NCI-H2227 treated with DMSO at 0.1 percent for 48 hours (cell line): ENCODE measurements at places on chromosomes 3 and 15.

- no peak for DNase-seq
Observed at GRCh38 chr3:86737517-86737916, 253.4 kb downstream of the VGLL3 start.

DNA sequence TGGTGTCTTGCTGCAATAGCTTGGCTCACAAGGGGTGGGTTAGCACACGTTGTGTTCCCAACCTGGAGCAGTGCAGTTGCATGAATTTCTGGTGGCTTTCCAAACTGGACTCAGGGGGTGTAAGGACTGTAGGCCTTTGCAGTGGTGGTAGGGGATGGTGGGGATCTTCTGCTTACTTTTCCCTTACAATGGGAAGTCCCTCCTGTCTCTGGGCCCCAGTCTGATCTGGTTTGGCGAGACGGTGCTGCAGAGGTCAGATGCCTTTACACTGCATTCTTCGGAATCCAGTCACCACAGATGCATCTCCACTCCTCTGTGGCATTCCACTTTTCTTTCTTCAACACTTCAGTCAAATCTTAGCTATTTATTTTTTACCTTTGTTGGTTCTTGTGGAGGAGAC, 132.1 kb downstream of the DOCK3 start:
- no peak for DNase-seq

DNA sequence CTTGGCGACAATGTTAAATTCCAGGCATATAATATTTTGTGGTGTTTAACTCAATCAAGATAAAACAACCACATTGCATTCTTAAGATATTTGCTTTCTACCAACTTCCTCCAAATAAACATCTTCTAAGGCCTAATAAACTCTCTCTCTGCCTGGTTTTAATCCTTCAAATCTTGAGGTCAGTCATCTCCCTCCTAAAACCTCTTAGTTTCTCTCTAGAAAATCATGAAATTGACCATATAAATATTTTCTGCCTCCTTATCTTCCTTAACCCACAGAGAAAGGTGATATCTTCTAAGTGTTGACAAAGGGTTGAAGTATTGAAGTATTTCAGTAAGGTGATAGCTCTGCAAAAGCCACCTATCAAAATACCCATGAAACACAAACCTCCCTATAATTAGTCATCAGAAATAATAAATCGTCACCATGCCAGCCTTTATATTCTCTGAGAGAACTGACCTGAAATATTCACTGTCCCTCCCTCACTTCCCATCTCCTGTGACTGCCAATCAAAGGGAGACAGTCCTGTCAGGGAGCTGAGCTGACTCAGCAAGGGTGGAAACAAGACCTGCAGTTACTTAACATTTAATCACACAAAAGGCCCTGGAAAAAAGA, 1261.1 kb downstream of the ROBO1 start:
- no peak for DNase-seq

DNA sequence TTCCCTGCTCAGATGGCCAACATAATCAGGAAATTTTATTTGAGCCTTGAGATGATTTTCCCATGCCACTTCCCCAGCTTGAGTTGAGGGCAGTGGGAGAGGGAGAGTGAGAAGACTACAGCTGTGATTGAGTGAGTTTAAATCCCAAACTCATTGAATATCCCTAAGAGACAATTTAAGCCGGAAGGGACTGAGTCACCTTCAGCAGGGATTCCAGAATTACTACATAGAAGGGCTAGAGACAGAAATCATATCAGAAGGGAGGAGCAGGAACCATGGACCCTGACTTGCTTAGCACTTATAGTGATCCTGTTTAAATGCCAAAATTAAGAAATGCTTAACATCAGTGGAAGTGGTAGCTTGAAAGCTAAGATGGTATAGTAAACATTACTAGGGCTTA, 312.2 kb upstream of the SLCO3A1 start:
- no peak for DNase-seq

- DNase-seq, result no peak
Observed at GRCh38 chr15:31206386-31207181, 105.1 kb upstream of the TRPM1 start.

DNA sequence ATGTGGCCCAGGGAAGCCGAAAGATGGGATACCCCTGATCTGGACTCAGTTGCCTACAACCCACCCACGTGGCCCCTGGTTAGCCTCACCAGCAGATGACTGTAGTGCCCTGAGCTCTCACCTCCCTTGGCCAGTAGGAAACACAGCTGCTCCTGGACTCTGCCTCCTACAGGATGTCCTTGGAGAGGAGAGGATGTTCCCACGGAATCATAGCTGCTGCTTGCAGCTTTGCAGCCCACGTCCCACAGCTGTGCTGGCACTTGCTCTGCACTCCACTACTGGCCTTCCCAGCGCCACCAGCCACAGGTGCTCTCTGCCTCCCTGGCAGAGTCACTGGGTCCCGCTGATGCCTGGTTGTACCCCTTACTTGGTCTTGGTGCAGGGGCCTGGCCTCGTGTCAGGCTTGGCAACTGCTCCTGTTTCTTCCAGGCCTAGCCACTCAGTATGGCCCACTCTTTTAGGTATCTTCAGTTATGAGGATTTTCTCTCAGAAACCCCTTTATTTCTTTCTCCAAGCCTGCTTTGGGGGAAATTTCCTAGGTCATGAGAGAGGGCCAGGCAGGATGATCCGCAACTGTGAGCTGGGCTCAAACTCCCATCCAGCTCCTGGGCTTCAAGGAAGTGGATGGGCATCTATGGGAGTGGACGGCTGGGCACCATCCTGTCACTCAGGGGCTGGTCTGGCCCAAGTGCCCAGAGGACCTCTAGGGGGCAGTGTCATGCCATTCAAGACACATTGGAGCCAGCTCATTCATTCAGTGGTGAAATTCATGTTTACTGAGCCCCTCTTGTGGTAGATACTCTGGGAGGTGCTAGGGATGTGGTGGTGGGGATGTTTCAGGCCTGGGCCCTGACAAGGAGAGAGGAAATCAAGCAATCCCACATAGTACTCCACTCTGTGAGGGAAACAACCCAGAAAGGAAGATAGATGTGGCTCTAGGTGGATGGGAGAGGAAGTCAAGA, 16.2 kb upstream of the VILL start:
- DNase-seq, result peak; percentile 4

DNA sequence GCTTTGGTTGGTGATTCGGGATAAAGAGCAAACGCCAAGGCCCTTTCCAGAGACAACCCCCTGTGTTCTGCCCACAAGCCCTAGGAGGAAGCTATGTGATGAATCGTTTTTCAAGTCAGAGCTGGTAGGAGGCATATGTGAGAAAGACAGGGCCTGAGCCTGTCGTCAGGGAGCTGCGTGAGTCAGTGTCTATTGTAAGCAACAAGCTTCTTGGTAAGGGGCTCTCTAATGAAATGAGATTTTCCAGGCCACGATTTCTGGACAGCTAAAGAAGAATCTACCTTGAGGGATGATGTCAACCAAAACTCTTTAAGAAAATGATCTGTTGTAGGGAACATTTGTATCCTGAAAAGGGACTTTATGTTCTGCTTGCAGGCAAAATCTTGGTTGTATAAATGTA, 318.9 kb upstream of the IL12A start:
- no peak for DNase-seq

GRCh38 chr3:160395297-160395696, 3.7 kb downstream of the IFT80 start:
- DNase-seq, result no peak

DNA sequence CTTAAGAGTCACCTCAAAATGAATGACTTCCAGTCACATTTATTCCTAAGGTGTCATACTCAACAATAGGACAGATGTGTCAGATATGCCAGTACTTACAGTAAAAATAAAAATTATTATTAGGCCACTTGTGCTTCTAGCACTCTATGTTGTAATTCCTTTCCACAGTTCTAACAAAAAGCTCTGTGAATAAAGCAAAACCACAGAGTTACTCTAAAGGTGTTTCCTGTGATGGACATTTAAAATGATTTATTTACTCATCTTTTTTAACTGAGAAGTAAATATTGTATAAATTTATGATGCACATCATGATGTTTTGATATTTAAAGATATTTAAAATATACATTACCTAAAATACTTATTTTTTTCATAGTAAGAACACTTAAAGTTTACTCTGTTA, 13.9 kb upstream of the GOLGA8B start:
- DNase-seq, result no peak

GRCh38 chr3:7621046-7621630, 760.2 kb downstream of the GRM7 start:
- DNase-seq, result no peak

DNA sequence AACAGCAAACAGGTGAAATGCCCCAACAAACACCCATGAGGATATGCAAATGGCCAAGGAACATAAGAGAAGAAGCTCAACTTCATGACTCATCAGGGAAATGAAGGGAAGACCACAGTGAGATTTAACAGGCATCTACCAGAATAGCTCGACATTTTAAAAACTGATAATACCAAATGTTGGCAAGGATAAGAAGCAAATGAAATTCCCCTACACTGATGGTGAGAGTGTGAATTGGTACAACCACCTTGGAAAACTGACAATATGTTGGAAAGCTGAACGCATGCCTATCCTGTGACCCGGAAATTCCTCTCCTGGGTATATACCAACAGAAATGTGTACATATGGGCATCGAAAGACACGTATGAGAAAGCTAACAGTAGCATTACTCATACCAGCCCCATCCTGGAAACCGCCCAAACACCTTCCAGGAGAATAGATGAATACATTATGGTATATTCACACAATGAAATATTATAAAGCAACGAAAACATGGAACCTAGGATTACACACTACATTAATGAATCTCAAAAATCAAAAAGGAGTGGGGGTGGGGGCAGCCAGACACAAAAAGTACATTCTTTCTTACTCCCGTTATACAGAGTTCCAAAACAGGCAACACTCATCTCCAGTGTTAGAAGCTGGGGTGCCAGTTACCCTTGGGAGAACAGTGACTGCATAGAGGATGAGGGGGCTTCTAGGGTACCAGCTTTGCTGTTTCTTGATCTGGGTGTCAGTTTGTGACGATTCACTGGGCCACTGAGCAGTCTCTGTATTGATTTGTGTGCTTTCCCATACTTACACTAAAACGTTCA, 16.9 kb downstream of the RFTN1 start:
- DNase-seq, result no peak

DNA sequence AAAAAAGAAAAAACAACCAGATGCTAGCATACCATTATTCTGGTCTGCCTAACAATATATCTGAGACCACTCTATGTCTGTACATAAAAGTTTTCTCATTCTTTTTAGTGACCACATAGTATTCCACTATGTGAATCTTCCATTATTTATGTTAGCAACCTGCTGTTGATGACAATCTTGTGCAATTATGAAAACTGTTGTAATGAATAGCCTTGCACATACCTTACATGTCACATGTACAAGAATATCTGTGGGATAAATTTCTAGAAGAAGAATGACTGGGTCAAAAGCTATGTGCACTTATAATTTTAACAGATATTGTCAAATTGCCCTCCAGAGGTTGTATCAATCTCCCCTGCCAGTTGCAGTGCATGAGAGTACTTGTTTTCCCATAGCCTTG, 62.5 kb downstream of the ARHGAP31 start:
- no peak for DNase-seq

- no peak for DNase-seq
Observed at GRCh38 chr3:33174711-33175414, 43.7 kb downstream of the SUSD5 start.

DNA sequence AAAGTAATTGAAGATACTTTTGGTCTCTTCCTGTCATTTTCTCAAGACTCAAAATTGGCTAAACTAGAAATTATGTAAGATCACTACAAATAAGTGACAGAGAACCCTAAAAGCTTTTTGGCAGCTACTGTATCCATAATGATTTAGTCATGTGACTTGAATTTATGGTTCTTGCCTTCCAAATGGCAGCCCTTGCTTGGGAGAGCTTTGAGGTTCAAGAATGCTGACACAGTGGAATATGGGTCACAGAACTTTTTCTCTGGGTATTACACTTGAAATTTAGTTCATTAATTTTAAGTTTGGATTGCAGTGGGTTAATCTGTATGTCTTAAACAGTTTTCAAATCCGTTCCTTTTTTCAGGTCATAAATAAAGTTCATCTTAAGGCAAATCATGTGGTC, 14.0 kb downstream of the LMLN start:
- no peak for DNase-seq

GRCh38 chr3:48306860-48307530, 26.5 kb downstream of the SPINK8 start:
- DNase-seq, result no peak

- DNase-seq, result no peak
Observed at GRCh38 chr3:194132465-194133286, 3.3 kb upstream of the HES1 start.

DNA sequence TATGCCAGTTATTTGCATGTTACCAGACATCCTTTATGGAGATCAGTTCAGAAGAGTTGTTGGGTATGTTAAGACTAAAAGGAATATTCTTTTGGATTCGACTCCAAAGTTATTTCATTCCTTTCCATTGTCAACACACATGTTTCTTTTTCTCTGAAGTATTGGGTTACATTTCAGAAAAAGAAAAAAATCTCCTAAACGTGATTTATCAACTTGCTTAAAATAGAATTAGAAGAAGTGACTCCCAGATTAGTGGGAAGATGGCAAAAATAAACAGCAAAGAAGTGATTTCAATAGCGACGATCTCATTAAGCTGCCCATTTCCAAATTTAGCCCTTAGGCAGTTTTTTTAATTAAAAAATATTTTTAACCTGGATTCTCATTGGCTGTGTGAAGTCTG, 85.4 kb downstream of the TIGIT start:
- DNase-seq, result no peak
